ENCODE measurements at places on chromosomes 2 and 18.

DNA sequence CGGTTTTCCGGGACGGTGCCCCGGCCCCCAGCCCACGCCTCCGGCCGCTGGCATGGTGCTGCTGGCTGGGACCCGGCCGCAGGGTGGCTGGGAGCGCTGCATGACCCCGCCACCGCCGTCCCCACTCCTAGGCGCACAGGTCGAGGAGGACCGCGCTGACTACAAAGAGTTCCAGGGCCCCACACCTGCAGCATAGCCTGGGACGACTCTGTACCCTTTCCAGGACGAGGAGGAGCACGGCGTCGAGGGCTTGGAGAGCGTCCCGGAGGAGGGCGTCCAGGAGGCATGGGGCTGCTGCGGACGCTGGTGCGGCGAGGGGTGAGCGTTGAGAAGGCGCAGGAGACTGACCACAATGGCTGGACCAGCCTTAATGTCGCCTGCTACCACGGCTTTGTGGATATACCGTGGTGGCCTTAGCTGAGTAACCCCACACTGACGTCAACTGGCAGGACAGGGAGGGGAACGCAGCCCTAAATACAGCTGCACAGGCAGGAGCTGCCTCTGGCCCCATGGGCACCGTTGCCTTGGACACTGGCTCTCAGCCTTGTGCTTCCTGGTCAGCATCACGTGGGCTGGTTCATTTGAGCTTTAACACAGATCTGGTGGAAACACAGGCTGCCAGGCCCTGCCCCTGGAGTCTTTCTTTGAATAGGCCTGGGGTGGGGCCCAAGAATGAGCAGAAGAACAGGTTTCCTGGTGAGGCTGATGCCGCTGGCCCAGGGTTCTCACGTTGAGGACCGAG, 40.9 kb upstream of the TRIM43B start:
- DNase-seq: no peak

GRCh38 chr18:70454704-70455322, 166.0 kb downstream of the SOCS6 start:
- DNase-seq: peak; percentile 14

GRCh38 chr2:40169430-40169829, 282.5 kb downstream of the SLC8A1 start:
- no peak for DNase-seq

DNA sequence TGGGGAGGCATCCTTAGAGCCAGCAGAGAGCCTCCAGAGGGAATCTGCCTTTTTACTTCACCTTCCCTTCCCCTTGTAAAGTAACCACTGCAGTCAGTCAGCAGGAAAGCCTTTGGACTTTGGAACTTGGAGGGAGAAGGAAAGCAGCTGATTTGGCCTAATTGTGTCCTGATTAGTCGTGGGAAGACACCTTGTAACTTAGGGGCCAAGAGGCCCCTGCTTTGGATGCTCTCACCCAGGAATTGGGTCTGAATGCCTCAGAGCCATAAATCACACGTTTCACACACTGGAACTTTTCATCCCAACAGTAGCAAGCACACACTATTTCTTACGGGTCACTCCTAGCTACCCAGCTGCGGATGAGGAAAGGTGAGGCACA, 81.0 kb upstream of the PPM1B start:
- DNase-seq: no peak

DNA sequence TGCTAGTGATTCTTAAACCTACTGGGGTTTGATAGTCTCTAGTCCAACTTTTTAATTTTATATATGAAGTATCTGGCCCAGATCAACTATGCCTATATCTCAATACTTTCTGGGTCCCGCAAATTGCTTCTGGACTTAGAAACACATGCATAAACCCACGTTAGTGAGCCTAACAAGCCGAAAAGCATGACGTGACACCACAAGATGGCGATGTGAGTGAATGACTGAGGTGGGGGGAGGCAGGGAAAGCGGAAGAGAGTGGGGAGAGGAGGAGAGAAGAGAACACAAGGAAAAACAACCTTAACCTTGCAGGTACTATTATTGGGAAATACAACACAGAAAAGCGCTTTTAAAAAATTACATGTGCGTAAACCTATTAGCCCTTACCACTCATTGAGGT, 13.8 kb downstream of the PDIA6 start:
- DNase-seq: no peak

- DNase-seq: no peak
These were observed 222.4 kb upstream of the NCKAP5 start for GRCh38 chr2:133790711-133791110.

- no peak for DNase-seq
These were observed 33.8 kb upstream of the TMEM17 start for GRCh38 chr2:62539606-62540407.

- peak; percentile 9 for DNase-seq
These were observed 108.6 kb downstream of the MAP4K4 start for GRCh38 chr2:101806123-101806522.

- no peak for DNase-seq
These were observed 48.4 kb upstream of the APCDD1 start for GRCh38 chr18:10405816-10406663.

GRCh38 chr2:104318001-104318665, 535.8 kb upstream of the POU3F3 start:
- no peak for DNase-seq

- no peak for DNase-seq
These were observed 25.0 kb downstream of the DCDC2C start for GRCh38 chr2:3728104-3729054.

DNA sequence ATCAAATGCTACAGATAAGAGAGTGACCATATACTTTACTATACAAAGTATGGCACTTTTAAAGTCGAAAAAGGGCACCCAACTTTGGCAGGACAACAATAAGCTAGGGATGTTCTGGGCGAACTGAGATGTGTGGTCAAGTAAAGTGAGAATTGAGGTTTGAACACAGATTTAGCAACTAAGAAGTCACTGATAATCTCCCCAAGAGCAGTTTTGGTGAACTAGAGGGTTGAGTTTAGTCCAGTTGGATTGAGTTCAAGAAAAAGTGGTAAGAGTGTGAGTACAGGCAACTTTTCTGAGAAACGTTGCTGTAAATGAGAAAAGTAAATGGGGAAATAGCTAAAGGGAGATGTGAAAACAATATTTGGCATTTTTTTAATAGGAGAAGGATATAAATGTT, 65.5 kb upstream of the TGFA start:
- DNase-seq: no peak

GRCh38 chr2:167480232-167480985, 592.1 kb downstream of the XIRP2 start:
- DNase-seq: no peak

GRCh38 chr18:78378403-78378802, 601.2 kb upstream of the SALL3 start:
- no peak for DNase-seq

DNA sequence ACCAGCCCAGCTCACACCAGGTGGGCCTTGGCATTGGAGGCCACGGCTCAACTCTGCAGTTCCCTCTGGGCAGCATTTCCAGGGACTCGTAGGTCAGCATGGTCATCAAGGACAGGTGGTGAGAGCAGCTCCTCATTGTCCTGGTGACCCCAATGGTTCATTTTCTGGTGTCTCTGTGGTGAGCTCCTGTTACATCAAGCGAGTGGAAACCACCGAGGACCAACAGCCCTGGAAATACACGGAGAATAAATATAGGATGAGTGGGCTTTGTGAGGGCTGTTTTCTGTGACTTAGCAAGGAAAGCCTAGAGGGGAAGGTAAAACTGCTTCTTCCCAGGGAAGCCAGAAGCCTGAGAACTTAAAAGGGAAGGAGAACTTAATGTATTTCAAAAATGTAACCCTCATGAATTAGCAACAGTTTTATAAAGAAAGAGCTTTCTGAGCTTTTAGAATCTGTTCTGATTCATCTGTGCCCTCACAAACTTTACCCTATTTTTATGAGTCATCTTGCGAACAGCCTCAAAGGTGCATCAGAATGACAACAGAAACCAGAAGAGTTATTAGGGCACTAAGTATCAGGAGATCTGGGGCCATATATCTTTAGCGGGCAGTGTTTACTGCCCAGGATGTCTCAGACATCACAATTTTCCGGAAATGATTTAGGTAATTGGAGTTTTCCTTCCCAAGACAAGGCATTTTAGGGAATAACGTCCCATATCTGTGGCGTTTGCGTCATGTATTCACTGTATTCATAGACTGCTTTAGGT, 18.7 kb downstream of the C2orf92 start:
- DNase-seq: no peak

GRCh38 chr18:12737243-12737902, 34.5 kb downstream of the PSMG2 start:
- no peak for DNase-seq

- DNase-seq: no peak
These were observed 71.1 kb upstream of the SESTD1 start for GRCh38 chr2:179335732-179336131.

GRCh38 chr2:7043690-7044089, 126.5 kb downstream of the RNF144A start:
- DNase-seq: no peak

Measured in CD4-positive, alpha-beta T cell treated with Interleukin-4 for 1 hour (primary cell).